Germinal center (tissue), 1 donor: ENCODE measurements at places on chromosomes 7 and 10.
A peak's percentile ranks its signal among the peaks of the same experiment; 100 is the strongest.

DNA sequence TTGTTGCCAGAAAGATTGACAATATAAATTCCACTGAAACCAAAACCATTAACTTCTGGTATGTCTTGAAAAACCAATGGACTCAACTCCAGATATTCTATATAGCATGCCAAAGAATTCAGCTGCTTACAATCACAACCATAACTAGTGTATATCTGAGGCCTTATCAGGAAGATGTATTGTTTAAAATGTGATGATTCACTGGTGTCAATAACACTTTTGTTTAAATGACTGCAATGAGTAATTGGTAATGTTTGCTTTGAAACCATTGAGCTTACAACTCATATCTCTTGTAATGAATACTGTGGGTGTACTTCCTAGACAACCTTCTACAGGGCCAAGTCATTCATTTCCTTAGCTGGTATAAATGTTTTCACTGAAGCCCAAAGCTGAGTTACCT lies 727.9 kb upstream of the KCND2 start:
- no peak for DNase-seq

GRCh38 chr7:42219447-42219846 lies 17.6 kb downstream of the GLI3 start:
- DNase-seq: no peak

GRCh38 chr10:17454161-17455014 lies at the start of gene ST8SIA6:
Gene ST8SIA6 (minus strand): TSS chr10:17454595. CDS start chr10:17454255, 340 bp downstream.
- peak; percentile 41 for DNase-seq

DNA sequence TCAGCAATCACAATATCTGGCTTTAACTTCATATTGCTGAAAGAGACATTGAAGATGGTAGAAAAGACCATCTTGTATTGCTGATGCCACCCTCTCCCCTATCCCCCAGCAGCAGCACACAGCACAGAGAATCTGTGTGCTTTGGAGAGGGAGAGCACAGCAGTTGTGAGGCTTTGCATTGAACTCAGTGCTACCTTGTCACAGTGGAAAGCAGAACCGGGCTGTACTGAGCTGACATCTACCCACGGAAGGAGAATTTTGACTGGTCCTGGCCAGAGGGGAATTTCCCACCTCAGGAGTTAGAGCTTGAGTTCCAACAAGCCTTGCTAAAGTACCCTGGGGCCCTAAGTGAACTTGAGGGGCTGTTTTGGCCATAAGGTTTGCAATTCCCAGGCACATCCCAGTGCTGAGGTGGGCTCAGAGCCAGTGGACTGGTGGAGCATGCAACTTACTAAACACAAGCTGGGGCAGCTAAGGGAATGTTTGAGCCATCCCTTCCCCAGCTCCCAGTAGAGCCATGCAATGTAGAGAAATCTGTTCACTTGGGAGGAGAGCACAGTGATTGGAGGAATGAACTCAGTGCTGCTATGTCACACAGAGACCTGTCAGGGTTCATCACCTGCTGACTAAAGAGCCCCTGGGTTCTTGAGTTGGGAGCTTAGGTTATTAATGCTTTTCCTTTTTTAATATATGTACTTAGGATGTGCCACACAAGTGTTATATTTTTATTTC lies 62.1 kb downstream of the OR13A1 start:
- DNase-seq: peak; percentile 10
